ENCODE measurements at places on chromosomes 4 and X. TPM values are rescaled to one million over a fixed set of nuclear protein-coding genes. Genes with fewer than 3 reads are reported as not detected.

DNA sequence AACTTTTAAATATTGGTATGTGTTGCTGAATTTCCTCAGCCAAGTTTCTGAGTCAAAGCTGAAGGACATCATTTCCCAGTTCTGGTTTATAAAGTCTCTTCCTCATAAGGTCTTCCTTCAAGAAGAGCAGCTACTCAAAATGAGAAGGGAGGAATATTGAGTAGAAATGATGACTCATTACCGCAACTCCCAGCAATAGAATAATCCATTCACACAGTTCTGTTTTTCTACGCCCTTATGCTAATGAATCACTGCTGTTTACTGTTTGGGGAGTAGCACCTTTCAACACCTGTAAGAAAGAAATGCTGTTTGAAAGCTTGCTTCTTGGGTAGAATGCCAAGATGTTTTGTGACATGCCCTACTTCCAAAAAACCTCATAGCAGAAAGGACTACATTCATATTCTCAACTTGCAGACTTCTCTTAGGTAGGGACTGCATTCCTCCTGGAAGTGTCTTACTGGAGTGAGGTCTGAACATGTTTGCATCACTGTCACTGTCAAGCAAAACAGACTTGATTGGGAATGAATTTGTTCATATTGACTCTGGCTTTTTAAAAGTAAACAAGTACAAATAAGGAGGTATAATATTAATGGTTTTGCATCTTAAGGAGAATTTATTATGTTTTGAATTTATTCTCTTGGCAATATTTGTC is 147.2 kb upstream of the BANK1 start:
- peak; percentile 12 for DNase-seq

DNA sequence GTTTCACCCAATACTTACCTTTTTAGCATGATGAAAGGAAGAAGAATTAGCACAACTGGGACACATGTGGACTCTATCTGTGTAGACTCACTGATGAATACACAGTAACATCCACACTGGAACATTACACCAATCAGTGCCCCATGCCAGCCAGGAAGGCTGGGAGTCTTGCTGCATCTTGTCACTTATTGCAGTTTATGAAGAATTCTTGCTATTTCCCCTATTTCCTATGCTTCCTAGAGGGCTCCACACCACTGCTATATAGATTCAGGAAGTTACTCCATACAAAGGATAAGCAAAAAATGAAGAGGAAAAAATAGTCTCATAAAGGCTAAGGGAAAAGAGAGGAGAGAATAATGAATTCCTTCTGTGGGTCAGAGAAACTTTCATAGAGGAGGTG is 201.0 kb downstream of the CAMK2D start:
- DNase-seq = no peak

- no peak for DNase-seq
Observed at GRCh38 chr4:7993671-7994070, 54.0 kb upstream of the AFAP1 start.

DNA sequence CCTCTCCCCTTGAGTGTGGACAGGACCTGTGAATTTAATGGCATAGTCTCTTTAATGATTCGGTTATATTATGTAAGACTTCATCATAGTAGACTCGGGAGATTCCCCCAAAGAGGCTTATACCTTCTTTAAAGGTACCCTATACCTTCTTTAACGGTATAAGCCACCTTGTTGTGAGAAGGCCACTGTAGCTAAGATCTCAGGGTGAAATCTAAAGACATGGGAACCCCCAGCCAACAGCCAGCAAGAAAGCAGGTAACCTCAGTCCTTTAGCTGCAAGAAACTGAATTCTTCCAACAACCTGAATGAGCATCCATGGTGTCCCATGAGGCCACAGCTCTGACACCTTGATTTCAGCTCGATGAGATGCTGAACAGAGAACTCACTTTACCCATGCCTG is 931 bp downstream of the DDX60 start:
- DNase-seq = no peak

DNA sequence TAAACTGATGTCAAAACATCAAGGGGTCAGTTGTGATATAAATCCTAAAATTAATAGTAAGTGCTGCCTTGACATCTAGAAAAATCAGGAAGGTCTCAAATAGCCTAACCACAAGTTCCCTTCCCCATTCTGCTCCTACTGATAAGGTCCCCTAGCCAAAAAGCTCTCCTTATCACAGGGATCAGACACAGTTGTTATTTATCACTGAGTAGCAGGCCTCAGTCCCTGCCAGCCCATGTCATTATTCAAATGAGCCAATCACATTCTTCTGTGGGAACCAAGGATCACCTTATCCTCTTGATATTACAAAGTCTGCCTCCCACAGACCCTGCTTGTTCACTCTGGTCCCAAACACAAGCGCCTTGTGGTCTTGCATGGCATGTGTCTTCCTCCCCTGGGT is 23.3 kb upstream of the TMEM255A start:
- no peak for DNase-seq

DNA sequence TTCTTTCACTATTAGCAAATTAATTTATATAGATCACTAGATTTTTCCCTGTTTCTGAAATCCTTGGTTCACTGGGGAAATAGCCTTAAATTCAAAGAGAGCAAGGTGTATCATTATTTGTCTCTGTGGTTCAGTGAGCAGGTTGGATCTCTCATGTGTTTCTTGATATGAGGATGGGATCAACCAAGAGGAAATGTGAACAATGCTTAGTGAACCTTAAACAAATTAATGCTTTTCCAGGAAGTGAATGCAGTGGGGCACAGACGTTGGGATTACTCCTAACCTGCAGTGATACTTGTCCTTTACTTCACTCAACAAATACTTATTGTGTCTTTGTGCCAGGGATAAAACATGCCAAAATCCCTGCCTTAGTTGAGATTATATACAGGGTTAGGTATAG is 193.2 kb downstream of the SHROOM3 start:
- no peak for DNase-seq

Gene TSPAN6
- 35.4 TPM for total RNA-seq

Gene SPANXA1
- not detected for total RNA-seq
